ENCODE measurements at places on chromosomes 11 and 22.

DNA sequence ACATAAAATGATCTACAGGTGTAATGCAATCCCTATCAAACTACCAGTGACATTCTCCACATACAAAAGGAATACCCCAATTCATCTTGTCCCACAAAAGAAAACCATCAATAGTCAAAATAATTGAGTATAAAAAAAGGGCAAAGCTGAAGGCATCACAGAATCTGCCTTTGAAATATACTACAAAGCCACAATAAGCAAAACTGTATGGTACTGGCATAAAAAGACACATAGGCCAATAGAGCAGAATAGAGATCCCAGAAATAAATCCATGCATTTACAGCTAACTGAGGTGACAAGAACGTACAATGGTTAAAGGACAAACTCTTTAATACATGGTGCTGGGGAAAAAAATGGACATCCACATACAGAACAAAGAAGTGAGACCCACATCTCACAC lies 31.8 kb downstream of the ZNF195 start:
- DNase-seq = no peak

- no peak for DNase-seq
Measured at GRCh38 chr11:46305295-46305694, 27.8 kb downstream of the CREB3L1 start.

DNA sequence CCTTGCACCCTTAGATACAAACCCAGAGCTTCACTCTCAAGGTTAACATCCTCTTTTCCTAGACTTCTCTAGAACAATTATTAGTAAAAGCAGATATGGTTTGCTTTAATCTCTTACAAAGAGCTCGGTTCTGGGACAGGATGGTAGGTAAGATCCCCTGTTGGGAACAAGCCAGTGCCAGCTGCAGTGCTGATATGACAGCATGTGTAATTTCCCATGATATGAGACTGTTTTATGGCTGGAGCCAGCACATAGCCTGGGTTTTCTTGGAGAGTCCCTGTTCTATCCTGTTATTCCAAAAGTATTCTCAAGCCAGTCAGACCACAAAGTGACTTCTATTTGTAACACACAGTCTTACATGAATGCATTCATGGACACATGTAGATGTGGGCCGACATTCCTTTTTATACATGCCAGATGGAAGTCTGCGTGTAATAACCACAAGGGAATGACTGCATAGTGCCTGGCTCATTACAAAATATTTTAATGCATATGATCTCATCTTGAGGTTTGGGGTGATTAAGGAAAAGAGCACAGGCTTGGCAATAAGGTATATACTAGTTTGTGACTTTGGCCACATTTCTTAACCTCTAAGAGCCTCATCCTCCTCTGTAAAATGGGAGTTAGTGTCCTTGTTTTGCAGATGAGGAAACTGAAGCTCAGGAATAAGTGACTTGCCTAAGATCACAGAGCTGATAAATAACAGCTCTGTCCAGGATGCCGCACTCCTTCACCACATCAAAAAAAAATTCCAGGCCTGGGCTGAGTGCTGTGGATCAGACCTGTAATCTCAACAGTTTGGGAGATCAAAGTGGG lies 21.8 kb downstream of the CLMP start:
- no peak for DNase-seq

DNA sequence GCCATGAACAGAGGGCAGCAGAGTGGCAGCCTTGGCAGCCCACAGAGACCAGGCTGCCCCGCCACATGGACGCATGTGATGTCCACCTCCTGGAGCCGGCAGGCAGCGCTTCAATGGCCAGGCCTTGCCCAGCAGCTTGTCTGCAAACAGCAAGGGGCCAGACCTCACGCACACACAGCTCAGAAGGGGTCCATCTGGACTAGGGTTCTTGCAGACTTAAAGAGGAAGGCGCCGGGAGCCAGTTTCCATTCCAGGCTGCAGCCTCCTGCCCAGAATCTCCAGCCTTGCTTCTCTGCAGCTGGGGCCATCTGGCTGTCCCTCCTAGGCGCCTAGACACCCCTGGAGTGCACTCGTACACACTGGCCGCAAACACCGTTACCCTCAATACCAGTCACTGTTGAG lies 91.9 kb upstream of the TMEM45B start:
- DNase-seq = no peak

DNA sequence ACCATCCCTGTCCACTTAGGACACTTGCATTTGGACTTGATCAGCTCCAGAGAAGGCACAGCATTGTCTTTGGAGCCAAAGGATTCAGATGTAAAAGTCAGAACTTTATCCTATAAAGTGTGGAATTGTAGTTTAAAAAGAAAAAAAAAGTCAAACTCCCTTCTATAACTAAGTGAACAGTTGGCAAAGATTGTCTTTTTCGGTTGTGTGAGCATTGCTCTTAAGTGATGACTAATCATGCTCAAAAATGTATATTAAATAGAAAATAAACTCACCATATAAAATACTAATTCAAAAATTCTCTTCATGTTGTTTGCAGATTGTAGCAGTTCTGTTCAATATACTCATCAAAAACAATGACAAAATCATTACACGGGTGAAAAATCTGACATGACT lies 93.8 kb downstream of the ETS1 start:
- no peak for DNase-seq

- DNase-seq = no peak
Measured at GRCh38 chr11:8202516-8203413, 33.9 kb upstream of the RIC3 start.

- no peak for DNase-seq
Measured at GRCh38 chr11:96817482-96818399, 427.9 kb downstream of the JRKL start.

- no peak for DNase-seq
Measured at GRCh38 chr11:35615921-35616900, 2.0 kb upstream of the FJX1 start.

GRCh38 chr11:104148706-104149105 lies 15.2 kb downstream of the PDGFD start:
- no peak for DNase-seq

Data from DND-41 (cell line).